ENCODE measurements at places on chromosomes 1 and 21.

GRCh38 chr1:14612256-14612655 lies 13.8 kb downstream of the KAZN start:
- no peak for DNase-seq

DNA sequence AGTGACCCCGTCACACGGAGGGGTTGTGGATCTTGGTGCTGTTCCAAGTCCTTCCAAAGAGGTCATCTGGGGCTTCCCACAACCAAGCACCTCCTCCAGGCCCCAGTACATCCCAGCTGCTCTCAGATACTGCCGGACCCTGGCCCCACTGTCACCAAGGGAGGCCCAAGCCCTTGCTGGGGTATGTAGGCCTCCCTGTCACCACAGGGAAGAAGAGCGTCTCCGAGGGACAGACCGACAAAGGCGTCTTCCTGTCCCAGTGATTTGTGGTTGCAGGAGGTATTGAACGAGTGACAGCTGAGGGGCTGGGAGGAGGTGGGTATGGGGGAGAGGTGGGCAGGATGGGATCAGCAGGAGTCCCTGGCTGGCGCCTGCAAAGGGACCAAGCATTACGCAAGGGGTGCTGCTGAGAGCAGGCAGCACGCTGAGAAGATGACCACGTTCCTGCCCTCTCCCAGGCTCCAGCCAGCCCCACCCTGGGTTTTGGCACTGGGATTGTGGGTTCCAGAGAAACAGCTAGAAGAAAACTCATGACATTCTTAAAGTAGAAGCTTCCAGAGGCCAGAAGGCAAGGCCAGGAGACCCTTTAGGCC lies 29.7 kb downstream of the LRP8 start:
- no peak for DNase-seq

- DNase-seq: no peak
Measured at GRCh38 chr1:153649863-153650235, 8.7 kb upstream of the SNAPIN start.

- no peak for DNase-seq
Measured at GRCh38 chr1:46183079-46183847, 7.0 kb upstream of the P3R3URF start.

- DNase-seq: no peak
Measured at GRCh38 chr21:22201126-22201525, 1202.9 kb downstream of the NCAM2 start.

GRCh38 chr21:38507374-38507942 lies 9.2 kb upstream of the ERG start:
- no peak for DNase-seq

DNA sequence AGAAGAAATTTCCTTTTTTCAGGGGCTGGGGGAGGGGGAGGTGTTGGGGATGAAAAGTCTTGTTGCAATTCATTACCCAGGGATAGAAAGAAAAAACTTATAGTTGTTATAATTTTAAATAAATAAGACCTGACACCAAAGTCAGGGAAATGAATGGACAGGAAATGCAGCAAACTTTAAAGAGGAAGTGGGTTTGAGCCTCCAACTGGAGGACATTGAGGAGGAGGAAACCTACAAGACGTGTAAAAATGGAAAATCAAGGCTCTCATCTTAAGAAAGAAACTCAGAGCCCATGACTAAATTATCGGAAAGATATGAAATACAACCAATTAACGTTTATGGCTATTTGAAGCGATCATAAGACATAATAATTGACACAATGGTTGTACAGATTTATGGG lies 54.4 kb downstream of the NIBAN1 start:
- no peak for DNase-seq

All from activated CD8-positive, alpha-beta memory T cell treated with anti-CD3 and anti-CD28 coated beads for 1 hour (primary cell).